Nephron progenitor cell (in vitro differentiated cells): ENCODE measurements at places on chromosomes 4 and X.
A peak's percentile ranks its signal among the peaks of the same experiment; 100 is the strongest.

DNA sequence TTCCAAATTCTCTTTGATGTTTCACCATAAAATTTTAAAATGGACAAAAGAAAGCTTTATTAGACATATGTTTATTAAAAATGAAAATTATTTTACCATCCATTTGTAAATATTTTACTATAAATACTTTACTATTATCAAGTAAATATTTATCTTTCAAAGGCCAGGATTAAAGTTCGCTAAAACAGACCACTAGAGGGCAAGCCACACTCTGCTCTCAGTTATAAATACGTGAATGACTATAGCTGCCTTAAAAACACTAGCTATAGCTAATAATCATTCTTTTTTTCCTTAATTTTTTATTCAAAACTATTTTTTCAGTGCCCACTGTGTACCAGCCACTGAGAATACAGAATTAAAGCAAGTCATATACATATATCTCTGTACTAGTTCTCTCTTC lies 38.6 kb downstream of the UNC5C start:
- H3K27ac ChIP-seq, result no peak overlapping the region
- H3K4me3 ChIP-seq, result no peak overlapping the region
- H3K36me3 ChIP-seq, result no peaks in the 10 kb centered on the region
- DNase-seq, result no peak
- H3K27me3 ChIP-seq, result no peaks in the 10 kb centered on the region

- H3K4me1 ChIP-seq, result no peaks in the 10 kb centered on the region
- no peaks in the 10 kb centered on the region for H3K27me3 ChIP-seq
- no peak for DNase-seq
- no peak overlapping the region for H3K27ac ChIP-seq
- H3K4me3 ChIP-seq, result no peak overlapping the region
Measured at GRCh38 chrX:34927866-34928265, 14.7 kb upstream of the FAM47B start.

DNA sequence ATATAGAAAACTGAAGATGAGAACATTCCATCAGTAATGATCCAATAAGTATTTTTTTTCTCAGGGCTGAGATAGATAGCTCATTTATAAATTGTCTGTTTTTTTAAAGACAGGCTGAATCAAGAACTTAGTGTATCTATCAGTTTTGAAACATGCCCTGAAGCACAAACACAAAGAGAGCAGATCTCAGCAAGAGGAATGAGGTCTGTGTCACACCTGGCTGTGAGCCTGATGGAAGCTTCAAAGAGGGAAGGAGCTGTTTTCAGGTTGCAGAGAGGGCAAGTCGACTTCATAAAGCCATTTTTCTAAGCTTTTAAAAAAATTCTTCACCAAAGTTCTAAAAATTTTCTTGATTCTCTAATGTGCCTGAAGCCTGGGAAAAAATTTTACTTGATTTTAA lies 434.9 kb downstream of the PDGFC start:
- H3K27me3 ChIP-seq, result no peaks in the 10 kb centered on the region
- DNase-seq, result no peak
- no peaks in the 10 kb centered on the region for H3K4me1 ChIP-seq
- no peaks in the 10 kb centered on the region for H3K36me3 ChIP-seq
- H3K4me3 ChIP-seq, result no peak overlapping the region

DNA sequence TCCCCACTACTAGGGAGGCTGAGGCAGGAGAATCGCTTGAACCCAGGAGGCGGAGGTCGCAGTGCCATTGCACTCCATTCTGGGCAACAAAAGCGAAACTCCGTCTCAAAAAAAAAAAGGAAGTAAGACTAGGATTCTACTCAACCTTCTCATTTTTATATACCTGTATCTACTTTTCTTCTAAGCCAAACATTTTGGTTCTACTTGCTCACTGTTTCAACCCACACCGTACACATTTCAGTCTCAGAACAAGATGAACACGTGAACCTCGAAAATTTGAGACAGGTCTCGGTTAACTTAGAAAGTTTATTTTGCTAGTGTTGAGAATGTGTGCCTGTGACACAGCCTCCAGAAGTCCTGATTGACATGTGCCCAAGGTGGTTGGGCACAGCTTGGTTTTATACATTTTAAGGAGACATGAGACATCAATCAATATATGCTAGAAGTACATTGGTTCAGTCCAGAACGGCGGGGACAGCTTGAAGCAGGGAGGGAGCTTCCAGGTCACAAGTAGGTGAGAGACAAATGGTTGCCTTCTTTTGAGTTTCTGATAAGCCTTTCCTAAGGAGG lies 3.7 kb downstream of the ADD1 start:
- peaks cover 63% of the 10 kb centered on the region for H3K4me1 ChIP-seq
- peak overlapping the region; percentile 5 for H3K4me3 ChIP-seq
- no peak for DNase-seq
- no peaks in the 10 kb centered on the region for H3K27me3 ChIP-seq
- H3K27ac ChIP-seq, result peak overlapping the region; percentile 21
- H3K36me3 ChIP-seq, result peaks cover 15% of the 10 kb centered on the region

DNA sequence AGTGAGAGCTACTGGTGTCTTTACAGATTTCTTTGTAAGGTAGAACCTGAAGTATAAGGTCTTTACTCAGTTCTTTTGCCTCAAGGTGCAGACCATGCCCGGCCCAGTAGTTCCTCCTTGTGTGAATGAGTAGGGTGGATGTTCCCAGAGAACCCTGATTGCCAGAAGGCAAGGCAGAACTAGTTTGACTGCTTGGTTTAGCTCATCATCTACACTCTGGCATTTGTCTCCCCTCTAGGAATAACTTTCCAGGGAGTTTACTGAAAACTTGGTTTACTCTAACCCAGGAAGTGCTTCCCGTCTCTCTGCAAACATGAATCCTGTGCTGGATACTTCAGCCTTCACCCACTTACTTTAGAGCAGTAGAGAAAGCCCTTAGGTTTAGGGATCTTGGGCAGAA lies 29.1 kb downstream of the MCUB start:
- H3K27me3 ChIP-seq, result no peaks in the 10 kb centered on the region
- no peaks in the 10 kb centered on the region for H3K36me3 ChIP-seq
- no peak overlapping the region for H3K27ac ChIP-seq
- DNase-seq, result no peak
- no peak overlapping the region for H3K4me3 ChIP-seq

DNA sequence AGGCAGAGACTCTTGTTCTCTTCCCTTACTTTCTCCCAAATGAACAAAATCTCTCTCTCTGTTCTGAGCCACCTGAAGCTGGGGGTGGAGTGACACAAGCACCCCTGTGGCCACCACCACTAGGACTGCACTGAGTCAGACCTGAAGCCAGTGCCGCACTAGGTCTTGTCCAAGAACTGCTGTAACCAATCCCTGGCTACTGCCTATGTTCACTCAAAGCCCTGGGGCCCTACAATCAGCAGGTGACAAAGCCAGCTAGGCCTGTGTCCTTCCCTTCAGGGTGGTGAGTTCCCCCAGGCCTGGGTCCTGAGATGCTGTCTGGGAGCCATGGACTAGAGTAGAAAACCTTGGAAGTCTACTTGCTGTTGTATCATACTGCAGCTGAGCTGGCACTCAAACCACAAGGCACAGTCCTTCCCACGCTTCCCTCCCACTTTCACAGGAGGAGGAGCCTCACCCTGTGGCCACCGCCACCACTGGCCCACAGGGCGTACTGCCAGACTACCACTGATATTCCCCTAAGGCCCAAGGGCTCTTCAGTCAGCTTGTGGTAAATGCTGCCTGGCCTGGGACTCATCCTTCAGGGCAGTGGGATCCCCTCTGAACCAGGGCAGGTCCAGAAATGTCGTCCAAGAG lies 119.1 kb downstream of the RTL9 start:
- no peak overlapping the region for H3K4me3 ChIP-seq
- H3K27ac ChIP-seq, result no peak overlapping the region
- no peak for DNase-seq
- no peaks in the 10 kb centered on the region for H3K4me1 ChIP-seq
- no peaks in the 10 kb centered on the region for H3K36me3 ChIP-seq

- H3K4me1 ChIP-seq, result peaks cover 26% of the 10 kb centered on the region
- no peaks in the 10 kb centered on the region for H3K27me3 ChIP-seq
- peak overlapping the region; percentile 58 for H3K27ac ChIP-seq
- peak overlapping the region; percentile 21 for H3K4me3 ChIP-seq
- DNase-seq, result no peak
- H3K36me3 ChIP-seq, result peaks cover 62% of the 10 kb centered on the region
Measured at GRCh38 chrX:44971674-44972073, 98.7 kb downstream of the KDM6A start.

DNA sequence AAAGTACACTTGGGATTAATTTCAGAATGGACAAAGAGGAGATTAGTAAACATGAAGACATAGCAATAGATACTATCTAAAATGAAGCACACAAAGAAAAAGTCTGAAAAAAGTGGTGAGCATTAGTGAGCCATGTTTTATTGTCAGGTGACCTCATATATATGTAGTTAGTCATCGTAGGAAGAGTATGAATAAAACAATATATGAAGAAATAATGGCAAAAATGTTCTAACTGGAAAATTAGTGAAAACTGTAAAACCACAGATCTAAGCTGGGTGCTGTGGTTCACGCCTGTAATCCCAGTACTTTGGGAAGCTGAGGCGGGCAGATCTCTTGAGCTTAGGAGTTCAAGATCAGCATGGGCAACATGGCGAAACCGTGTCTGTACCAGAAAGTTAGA lies 67.9 kb downstream of the RBPJ start:
- H3K4me3 ChIP-seq, result no peak overlapping the region
- DNase-seq, result no peak
- no peak overlapping the region for H3K27ac ChIP-seq
- H3K27me3 ChIP-seq, result no peaks in the 10 kb centered on the region
- H3K36me3 ChIP-seq, result peaks cover 78% of the 10 kb centered on the region

DNA sequence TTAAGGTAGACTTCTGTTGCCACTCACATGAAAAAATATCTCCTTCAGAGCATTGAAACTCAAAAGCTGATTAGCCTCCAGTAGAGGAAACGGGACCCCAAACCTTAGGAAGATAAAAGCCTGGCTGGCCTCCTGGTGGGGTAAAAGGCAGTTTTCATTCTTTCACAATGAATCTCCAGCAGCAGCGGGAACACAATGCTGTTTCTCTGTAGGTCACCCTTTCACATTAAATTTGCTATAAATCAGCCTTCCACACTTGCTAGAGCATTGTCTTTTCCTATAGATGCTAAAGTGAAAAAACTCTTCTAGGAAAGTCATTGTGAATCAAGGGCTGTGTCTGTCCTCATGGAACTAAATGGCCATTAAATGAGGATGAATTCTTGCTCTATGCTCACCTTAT lies 207.3 kb upstream of the MAGEB2 start:
- H3K27ac ChIP-seq, result no peak overlapping the region
- no peak for DNase-seq
- H3K36me3 ChIP-seq, result no peaks in the 10 kb centered on the region
- H3K4me1 ChIP-seq, result peaks cover 4% of the 10 kb centered on the region
- no peak overlapping the region for H3K4me3 ChIP-seq
